ENCODE measurements at places on chromosomes 4 and X.

DNA sequence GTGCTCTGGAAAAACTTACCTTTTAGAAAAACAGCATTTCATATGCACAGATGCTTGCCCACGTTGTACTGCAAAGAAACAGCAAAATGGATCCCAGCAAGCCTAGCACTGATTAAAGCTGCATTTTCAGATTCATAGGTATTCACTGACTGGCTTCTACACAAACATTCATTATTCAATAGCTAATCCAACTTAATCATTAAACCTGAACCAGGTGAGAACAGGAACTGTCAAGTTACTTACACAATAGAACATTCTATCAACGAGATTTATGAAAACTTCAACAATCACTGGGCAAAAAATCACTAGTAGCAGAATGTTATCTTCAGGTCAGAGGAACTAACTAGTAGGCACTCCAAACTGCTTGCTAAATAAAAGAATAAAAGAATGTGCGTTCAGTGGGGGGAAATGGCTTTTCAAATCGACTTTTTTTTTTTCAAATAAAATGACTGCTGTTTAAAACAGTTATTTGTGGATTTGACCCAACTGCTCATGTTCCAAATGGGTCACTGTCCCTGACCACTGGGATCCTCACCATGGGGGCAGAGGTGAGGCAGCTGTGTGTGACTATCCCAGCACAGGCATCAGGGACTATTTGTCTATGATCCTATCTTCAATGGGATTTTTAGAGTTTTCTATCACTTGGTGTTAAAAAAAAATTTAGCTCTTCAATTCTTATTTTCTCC, 42.3 kb downstream of the STX18 start:
- no peak for DNase-seq

DNA sequence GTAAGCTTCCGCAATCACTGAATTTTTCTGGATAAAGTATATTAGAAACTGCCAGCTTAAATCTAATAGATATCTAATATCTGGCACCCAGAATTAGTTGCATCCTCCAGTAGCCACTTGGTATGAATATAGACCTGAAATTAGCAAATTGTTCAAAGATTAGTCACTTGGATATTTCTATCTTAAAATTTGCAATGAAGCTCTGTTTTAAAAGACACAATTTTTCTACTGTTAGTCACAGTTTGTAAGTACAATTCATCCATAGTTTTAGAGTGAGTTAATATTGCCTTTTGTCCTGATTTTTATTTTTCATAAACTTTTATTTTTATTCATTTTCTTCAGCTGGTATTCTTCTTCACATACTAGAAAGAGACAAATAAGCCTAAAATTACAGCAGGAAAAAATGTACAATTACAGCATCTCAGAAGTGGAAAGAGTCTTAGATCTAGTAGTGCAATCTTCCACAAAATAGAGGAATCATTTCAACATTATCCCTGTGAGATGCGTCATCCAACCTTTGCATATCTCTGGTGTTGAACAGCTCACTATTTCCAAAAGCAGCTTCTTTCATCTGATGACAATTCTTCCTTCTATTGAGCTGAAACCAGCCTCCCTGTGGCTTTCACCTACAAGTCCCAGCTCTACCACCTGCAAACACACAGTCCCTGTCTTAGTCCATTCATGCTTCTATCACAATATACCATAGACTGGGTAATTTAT, 190.0 kb upstream of the AR start:
- no peak for DNase-seq

- DNase-seq, result no peak
These were observed 933.2 kb downstream of the ADGRL3 start for GRCh38 chr4:62133101-62133897.

GRCh38 chrX:118519411-118520215, 24.0 kb downstream of the DOCK11 start:
- DNase-seq, result no peak

- no peak for DNase-seq
These were observed 233.8 kb upstream of the LDB2 start for GRCh38 chr4:17132226-17132625.

DNA sequence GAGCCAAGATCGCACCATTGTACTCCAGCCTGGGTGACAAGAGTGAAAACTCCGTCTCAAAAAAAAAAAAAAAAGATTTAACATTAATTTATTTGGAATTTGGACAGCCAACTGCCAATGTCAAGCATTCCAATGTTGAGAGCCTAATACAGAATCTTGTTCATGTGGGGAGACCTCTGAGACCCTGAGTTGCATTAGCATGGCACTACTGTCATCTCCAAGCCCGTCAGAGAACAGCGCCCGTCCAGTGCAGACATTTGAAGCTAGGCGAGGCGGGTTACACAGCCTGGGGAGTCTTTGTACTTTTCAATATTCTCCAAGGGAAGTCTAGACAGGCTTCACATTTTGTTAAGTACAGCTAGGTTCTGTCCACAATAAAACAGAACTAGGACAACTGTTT, 126.7 kb downstream of the CHRNA9 start:
- DNase-seq, result no peak

DNA sequence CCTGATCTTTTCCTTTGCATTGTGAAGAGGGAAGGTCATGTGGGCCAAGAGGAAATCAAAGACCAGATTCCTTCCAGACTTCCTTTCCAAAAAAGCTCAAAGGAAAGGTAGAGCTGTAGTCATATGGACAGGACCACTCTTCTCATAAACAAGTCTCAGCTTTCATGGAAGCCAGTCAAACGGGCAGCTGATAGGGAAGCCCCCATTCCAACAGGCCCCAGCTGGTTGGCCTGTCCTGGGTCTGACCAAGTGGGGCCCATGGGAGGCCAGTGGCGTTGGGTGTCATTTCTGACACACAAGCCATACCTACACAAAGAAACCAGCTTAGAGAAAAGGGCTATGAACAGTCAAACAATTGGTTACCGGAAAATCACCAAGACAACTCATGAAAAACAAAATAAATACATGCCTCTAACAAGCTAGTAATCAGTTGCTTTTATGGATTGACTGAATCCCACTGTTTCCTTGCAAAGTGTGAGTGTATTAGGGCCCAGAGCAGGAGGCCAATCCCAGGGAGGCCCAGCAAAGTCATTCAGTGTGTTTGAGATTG, 149.6 kb upstream of the MAMLD1 start:
- no peak for DNase-seq

DNA sequence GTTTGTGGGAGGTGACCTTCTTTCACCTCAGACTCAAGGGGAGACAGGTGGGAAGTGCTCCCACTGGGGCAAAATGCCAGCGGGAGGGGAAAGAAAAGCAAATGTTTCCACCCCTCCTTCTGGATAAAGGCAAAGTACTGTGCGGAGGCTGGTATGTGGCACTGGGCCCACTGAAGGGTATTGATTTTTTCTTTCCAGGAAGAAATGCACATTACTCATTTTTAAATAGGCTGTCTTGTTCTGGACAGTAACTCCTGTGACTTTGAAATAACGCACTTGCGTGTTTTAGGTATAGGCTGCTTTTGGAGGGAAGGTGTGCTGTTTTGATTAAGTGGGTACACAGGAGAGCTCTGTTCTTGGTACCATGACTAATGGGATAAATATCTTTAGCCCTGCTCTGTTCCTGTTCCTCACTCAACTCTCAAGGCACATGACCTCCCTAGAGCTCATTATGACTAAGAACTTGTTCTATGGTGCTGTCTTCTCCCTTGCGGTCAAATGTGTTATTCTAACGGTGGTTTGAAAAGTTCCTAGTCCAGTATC, 40.7 kb upstream of the MBTPS2 start:
- DNase-seq, result no peak

DNA sequence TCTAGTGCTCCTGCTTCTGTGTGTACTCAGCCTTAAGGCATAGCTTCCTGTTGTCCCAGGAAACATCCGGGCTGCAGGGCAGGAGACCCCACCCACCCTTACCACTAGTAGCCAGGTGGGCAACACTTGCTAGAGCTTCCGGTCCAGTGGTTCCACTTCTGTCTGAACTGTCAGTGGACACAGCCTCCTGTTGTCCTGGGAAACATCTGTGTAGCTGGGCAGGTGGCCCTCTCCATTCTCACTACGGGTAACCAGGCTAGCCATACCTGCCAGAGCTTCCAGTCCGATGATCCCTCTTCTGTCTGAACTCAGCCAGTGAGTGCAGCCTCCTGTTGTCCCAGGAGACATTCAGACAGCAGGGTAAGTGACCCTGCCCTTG, 372.2 kb downstream of the INPP4B start:
- no peak for DNase-seq

GRCh38 chr4:124940387-124940786, 227.9 kb upstream of the ANKRD50 start:
- no peak for DNase-seq

GRCh38 chr4:147736458-147736857, 4.6 kb downstream of the ARHGAP10 start:
- no peak for DNase-seq

- DNase-seq, result no peak
These were observed 81.7 kb upstream of the GATB start for GRCh38 chr4:151842430-151843079.

GRCh38 chrX:154540897-154541535, 5.6 kb downstream of the G6PD start:
- DNase-seq, result no peak

GRCh38 chr4:109989044-109989443, 76.4 kb downstream of the EGF start:
- DNase-seq, result no peak

GRCh38 chr4:154626793-154627484, 14.5 kb upstream of the FGG start:
- DNase-seq, result no peak

DNA sequence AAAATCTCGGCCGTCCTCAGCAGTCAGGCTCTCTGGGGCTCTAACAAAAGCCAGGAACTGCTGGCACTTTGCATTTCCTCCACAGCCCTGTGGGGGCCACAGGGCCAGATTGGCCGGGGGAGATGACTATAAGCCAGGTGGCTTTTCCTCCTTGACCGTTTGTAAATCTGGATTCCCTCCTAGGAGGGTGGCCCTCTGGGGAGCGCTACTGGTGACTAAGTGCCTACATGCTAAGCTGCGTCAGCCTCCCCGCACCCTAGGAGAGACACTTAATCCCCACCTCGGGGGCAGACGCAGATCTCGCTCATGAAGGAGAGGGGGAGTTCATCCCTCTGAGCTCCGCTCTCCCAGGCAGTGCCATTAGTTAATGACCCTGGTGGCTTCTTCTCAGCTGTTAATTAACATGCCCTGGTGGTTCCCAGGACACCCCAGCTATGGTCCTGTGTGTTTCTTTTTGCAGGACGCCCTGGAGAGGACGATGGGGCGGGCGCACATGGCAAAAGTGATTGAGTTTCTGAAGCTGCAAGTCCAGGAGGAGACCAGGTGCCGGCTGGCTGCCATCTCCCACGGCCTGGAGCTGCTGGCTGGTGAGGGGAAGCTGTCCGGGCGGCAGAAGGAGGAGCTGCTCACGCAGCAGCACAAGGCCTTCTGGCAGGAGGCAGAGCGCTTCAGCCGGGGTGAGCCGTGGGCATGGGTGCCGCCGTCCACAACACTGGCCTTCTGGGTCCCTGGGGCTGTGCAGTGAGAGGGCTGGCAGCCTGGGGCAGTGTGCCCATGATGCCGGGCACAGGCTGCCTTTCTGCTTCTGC, 41.6 kb downstream of the EVC start:
- DNase-seq, result no peak

DNA sequence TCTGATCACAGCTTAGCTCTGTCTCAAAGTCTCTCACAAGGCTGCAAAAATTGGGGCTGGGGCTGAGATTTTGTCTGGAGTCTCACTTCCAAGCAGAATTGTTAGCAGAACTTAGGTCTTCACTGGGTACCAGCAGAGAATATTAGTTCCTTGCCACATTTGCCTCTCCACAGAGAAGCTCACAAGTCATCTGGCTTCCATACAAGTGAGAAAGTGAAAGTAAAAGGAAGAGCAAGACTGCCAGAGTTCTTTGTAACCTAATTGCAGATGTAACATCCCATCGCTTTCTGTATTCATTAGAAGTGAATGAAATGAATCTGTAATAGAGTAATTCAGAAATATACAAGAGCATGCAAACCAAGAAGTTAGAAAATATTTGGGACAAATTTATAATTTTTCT, 624.1 kb upstream of the GNPDA2 start:
- DNase-seq, result no peak

DNA sequence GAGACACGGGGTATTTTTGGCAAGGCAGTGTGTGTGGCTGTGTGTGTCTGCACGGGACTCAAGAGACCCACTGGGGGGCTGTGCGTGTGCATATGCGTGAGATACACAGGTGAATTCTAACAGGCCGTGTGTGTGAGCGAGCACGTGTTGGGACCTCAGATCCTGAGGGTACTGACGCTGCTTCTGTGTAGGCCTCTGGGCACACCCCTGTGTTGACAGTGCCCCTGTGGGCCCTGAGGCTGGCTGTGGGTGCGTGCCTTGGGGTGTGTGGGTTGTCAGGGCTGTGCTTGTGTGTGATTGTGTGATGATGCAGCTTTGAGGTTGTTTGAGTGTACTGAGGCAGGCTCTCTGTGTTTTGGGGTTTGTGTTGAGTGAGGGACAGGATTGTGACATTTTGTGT, 13.9 kb downstream of the FOXP3 start:
- no peak for DNase-seq

- no peak for DNase-seq
These were observed 663.4 kb downstream of the RAPGEF2 start for GRCh38 chr4:159766241-159766640.

GRCh38 chrX:68428431-68428830, 4.9 kb downstream of the OPHN1 start:
- DNase-seq, result no peak

DNA sequence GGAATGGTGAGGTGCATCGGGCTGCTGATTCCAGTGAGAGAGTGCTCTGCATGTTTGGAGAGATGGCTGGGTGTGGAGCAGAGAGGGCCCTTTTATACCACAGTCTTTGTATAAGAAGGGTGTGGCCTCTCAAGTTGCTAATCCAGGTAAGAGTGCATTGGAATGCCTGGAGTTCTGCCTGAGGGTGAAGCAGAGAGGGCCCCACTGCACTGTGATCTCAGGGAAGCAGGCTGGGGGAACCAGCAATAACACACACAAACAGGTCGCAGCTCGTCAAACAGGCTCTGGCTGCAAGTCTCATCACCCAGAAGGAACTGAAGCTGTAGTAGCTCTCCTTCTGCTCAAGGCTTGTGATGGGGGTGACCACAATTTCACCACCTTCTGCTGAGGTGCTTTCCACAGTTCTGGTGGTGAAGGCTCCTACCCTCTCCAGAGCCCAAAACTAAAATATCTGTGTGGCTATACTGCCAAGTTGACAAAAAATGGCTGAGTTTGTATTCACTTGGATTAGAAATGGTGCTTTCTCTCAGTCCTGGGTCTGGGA, 687.4 kb upstream of the HS3ST1 start:
- no peak for DNase-seq

DNA sequence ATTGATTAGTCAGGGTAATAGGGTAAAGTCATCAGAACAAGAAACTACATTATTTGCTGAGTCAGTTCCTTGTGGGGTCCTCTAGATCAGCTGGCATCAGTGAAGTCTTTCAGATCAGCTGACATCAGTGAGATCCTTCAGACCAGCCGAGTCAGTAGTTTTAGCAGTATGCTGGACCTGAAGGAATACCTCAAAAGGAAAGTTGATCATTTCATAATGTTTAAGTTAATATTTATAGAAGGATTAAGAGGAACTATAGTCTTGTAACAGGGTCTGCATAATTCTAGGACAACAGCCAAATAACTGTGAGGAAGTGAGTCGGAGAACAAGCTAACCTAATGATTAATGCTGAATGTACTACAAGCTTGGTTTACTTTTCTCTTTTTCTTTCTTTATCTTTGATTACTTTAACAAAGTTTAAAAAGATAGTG, 958 bp upstream of the UGT2B7 start:
- no peak for DNase-seq

- DNase-seq, result no peak
These were observed 138.0 kb upstream of the FAM9B start for GRCh38 chrX:9171841-9172463.
